ENCODE measurements at places on chromosomes 2 and 18.
A peak's percentile ranks its signal among the peaks of the same experiment; 100 is the strongest.

DNA sequence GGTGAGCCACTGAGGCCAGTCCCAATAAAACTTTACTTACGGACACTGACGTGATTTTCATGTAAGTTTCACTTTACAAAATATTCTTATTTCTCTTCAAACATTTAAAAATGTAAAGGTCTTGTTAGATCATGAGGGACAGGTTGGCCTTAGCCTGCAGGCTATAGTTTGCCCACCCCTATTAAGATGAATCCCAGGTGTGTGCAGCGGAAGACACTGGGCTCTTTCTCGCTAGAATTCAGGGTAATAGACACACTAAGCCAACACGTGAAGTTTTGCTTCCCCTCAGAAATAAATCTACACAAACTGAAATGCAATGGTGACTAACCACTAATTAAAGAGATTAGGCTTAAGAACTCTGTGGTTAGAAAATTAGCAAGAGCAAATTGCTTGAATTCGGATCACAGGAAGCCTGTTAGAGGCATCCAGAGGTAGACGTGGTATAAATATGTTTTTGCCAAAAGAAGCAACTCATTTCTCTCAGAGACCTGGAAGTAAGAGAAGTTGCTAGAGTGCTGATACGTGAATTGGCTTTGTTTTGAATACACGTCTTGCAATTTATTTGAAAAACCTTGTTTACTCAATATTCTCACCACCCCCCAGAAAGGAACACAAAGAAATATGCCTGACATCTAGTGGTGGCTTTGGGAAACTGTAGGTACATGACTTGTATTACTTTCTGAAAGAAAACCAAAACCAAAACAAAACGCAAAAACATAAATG lies 151.6 kb downstream of the DTNB start:
- peak; percentile 70 for DNase-seq

GRCh38 chr18:42670860-42671259 lies 444.6 kb downstream of the RIT2 start:
- no peak for DNase-seq

- DNase-seq: no peak
Observed at GRCh38 chr2:222033541-222033940, 265.3 kb downstream of the PAX3 start.

GRCh38 chr18:32366586-32367538 lies 103.8 kb downstream of the GAREM1 start:
- no peak for DNase-seq

- no peak for DNase-seq
Observed at GRCh38 chr2:2253172-2254016, 77.7 kb downstream of the MYT1L start.

All from glomerular endothelial cell (primary cell).